ENCODE measurements at places on chromosomes 6 and 20.

DNA sequence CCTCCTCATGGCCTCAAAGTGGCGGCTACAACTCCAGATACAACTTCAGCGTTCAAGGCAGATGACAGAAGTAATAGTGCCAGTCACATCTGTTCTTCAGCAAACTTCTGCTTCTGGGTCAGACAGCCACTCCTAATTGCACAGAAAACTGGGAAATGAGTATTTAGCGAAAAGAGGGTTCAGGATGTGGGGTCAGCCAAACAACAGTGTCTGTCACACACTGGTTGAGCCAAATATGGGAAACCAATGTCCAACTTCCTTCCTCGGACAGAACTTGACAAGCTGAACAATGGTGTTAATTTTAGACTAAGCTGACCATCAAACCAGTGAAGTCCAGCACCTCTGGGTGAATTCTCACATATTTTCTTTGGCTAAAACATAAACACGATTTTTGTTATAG is 22.1 kb downstream of the NUDT3 start:
- DNase-seq, result no peak

GRCh38 chr6:39173270-39173669 is 56.0 kb downstream of the KCNK5 start:
- no peak for DNase-seq

DNA sequence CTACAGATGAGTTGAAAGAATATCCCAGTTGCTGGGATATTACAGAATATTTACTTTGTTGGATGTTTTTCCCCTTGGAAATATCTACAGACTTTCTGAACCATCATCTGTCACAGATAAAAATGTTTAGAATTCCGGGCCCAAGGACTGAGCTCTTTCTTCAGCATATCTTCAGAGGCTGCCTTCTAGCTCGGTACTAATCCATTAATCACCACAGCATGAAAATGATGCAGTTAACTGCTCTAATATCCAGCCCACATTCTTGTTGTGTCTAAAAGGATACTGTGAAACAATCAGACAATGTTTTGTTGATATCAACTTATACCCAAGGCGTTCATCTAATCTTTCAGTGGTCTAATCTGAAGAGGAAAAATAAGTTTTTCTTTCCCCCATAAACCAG is 247.4 kb downstream of the TBC1D32 start:
- no peak for DNase-seq

- no peak for DNase-seq
Observed at GRCh38 chr6:97246842-97247241, 36.2 kb downstream of the MMS22L start.

GRCh38 chr6:135647521-135647920 is 150.0 kb upstream of the AHI1 start:
- DNase-seq, result no peak

GRCh38 chr6:41720783-41721182 is 14.6 kb downstream of the TFEB start:
- no peak for DNase-seq
